ENCODE measurements at places on chromosomes 16 and 17.

- H3K27me3 ChIP-seq, result no peaks in the 10 kb centered on the region
- peaks cover 83% of the 10 kb centered on the region for H3K4me1 ChIP-seq
- H3K36me3 ChIP-seq, result no peaks in the 10 kb centered on the region
- H3K4me3 ChIP-seq, result no peak overlapping the region
Observed at GRCh38 chr16:89481356-89481955, 8.9 kb downstream of the ANKRD11 start.

DNA sequence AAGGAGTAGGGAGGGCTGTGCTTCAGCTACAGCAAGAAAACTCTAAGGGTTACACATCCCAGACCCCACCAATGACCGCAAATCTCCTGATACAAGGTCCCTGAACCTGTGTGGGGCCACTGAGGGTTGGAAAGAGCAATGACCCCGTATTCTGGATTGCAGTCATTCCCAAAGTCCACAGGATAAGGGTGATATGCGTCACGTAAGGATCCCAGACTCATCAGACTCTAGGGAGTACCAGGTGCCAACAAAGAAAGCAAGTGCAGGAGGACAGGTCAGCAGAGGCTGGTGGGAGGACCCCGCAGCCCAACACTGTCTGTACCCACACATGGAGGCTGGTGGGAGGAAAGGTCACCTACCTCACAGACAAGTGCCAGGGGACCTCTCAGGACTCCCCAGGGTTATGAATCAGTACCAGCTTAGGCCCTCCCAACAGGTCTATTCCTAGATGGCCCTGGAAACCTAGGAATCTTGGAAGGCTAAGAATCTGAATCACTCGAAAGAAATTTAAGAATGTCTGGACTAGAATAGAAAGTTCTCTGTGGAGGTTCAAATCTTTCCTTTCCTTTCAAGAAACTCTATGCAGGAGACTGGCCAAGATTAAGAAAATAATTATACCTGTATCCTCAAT lies 16.2 kb downstream of the PITPNA start:
- peaks cover 100% of the 10 kb centered on the region for H3K36me3 ChIP-seq
- no peaks in the 10 kb centered on the region for H3K27me3 ChIP-seq
- no peak for DNase-seq
- H3K27ac ChIP-seq, result no peak overlapping the region
- no peaks in the 10 kb centered on the region for H3K4me1 ChIP-seq

- H3K4me3 ChIP-seq, result no peak overlapping the region
- no peaks in the 10 kb centered on the region for H3K4me1 ChIP-seq
- DNase-seq, result no peak
- H3K27me3 ChIP-seq, result no peaks in the 10 kb centered on the region
- no peaks in the 10 kb centered on the region for H3K36me3 ChIP-seq
Observed at GRCh38 chr16:78903843-78904242, 696.7 kb downstream of the MAF start.

GRCh38 chr17:47735536-47736011 lies 2.5 kb downstream of the TBX21 start:
- no peak overlapping the region for H3K27ac ChIP-seq
- DNase-seq, result no peak
- peaks cover 16% of the 10 kb centered on the region for H3K4me1 ChIP-seq
- H3K4me3 ChIP-seq, result no peak overlapping the region

DNA sequence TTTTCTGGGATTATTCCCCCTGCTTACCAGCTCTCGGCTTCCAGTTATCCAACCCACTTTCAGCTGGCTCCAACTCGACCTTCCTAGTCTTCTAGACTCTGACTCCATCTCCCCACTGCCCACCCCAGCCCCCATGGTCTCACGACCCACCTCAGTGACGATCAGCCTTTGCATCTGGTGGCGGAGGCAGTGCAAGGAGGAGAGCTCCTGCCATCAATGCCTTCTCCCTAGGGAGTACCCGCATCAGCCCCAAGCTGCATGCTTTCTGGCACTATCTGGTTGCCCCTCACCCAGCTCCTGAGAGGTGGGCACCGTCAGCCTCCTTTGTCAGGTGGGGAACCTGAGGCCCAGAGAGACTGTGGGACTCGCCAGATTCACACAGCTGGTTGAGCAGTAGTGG lies 72.6 kb upstream of the RPL38 start:
- no peaks in the 10 kb centered on the region for H3K27me3 ChIP-seq
- H3K27ac ChIP-seq, result no peak overlapping the region
- DNase-seq, result no peak
- no peaks in the 10 kb centered on the region for H3K36me3 ChIP-seq
- no peak overlapping the region for H3K4me3 ChIP-seq

All from esophagus muscularis mucosa (tissue), 4 donors.